ENCODE measurements at places on chromosomes 5 and 9.
A peak's percentile ranks its signal among the peaks of the same experiment; 100 is the strongest.

GRCh38 chr5:91178461-91178860, 204.7 kb downstream of the ARRDC3 start:
- no peak for DNase-seq

- no peak for DNase-seq
These were observed 234.8 kb upstream of the TMEM161B start for GRCh38 chr5:88503406-88503805.

GRCh38 chr5:55847837-55848236, 3.3 kb upstream of the IL31RA start:
- DNase-seq, result no peak

GRCh38 chr5:144142139-144142823, 28.2 kb downstream of the YIPF5 start:
- no peak for DNase-seq

DNA sequence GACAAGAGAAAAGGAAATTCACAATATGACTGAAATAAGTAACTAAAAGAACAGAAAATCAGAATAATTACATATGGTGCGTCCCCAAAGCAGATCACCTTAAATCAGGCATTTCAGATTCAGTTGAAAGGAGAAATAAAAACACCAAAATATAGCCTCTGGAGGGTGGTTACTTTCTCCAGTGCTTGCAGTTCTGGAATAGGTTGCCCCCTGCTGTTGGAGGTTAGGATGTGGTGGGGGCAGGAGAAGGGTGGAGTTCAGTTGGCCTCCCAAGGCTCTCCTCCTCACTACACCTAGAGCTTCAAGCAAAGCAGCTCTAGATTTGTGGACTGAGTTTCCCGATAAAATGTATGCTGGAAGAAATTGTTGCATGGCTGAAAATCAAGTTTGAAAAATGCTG, 338.2 kb upstream of the TLE4 start:
- DNase-seq, result no peak

DNA sequence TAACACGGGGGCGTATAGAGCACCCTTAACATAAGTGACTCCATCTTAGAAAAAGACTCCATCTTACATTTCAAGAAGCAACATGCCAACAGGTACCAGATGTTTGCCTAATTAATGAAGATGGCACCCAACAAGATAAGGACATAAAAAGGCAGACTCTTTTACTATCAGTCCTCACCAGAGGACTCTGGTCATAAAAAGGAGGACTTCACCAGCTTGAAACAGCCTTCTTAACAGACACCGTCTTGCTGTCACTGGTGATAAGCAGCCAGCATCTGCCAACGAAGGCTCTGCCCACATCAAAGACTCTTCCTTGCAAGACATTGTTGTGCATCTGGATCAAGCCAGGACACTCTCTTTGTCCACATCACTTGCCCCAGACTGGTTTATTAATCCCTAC, 80.3 kb downstream of the S1PR3 start:
- no peak for DNase-seq

DNA sequence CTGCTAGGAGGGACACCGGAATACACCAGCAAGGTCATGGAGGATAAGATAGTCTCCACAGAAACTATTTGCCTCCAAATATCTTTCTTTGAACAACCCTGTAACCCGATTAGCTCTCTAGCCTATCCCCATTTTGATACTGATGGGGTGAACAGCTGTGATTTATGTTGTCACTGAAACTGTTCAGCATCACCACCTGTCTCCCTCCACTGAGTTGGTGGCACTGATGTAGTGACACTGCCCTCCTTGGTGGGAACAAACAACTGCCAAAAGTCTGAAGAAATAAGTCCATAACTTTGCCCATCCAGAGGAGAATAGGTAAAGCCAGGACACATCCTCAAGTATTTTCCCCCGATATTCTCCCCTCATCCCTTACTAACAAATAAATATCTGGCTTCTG, 24.3 kb upstream of the KCNV2 start:
- DNase-seq, result no peak

- no peak for DNase-seq
These were observed 257.8 kb downstream of the FSTL4 start for GRCh38 chr5:133354323-133355185.

DNA sequence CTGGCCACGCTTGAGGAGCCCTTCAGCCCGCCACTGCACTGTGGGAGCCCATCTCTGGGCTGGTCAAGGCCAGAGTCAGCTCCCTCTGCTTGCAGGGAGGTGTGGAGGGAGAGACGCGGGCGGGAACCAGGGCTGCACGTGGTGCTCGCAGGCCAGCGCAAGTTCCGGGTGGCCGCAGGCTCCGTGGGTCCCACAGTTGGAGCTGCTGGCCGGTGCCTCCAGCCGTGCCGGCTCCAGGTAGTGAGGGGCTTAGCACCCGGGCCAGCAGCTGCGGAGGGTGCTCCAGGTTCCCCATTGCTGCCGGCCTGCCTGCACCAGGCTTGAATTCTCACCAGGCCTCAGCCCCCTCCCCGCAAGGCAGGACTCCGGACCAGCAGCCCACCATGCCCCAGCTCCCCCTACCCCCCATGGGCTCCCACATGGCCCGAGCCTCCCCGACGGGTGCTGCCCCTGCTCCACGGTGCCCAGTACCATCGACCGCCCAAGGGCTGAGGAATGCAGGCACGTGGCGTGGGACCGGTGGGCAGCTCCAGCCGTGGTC, 192.8 kb upstream of the IZUMO3 start:
- DNase-seq, result no peak

- DNase-seq, result no peak
These were observed 44.9 kb upstream of the RAPGEF6 start for GRCh38 chr5:131679911-131680310.

DNA sequence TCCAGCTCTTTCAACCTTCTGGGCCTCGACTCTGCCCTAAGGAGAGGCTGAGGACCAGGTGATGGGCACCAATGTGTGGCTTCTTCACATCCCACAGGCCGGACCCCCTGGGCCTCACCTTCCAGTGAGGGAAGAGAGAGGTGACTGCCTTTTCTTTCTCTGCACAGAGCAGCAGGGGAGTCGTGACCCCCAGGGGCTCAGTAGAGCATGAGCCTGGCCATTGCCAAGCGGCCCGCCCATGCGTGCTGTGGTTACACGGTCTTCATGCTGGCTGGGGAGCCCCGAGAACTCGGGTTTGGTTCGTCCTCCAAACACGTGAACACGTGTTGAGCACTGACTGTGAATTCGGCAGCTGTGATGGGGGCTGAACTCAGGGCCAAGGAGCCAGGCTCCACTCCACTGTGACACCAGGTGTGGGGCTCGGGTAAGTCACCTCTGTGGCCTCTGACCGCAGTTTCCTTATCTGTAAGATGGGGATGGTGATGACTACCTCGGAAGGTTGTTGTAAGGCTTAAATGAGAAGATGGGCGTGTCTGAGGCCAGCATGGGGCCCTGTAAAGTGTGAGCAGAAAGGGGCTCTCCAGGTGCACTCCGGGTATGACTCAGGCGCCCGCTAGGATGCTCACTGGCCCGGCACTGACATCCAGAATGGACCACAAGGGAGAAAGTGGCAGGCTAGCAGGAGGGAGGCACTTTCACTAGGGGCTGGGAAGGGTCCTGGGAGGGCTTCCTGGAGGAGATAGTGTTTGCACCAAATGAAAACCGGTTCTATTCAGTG, 13.4 kb upstream of the GRHPR start:
- peak; percentile 82 for DNase-seq

- no peak for DNase-seq
These were observed 294.5 kb upstream of the TAS2R1 start for GRCh38 chr5:9924614-9925013.

DNA sequence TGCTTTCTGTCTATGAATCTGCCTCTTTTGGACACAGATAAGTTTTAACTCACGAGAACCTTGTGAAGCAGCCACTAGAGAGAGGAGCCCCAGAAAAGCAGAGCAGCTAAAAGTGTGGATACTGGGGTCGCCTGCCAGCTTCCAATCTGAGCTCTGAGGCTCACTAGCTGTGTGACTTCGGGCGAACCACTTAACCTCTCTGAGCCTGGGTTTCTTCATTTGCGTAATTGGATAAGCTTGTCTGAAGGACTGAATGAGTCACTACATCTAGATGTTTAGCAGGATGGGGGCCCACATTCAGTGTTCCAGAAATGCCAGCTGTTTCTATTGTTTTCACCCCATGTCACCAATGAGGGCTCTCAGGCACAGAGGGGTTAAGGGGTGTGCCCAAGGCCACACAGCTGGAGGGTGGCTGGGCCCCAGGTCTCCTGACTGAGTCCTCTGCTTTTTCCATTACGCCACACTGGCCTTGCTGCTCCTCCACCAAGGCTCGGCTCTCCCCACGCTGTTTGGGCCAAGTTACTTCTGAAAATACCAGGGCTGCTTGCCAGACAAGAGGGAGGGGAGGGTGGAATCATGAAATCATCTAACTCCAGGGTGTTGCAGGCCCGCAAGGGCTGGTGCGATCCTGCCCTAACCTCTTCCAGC, 36.2 kb downstream of the SH3PXD2B start:
- DNase-seq, result no peak

- no peak for DNase-seq
These were observed 140.5 kb downstream of the SLIT3 start for GRCh38 chr5:169160405-169160901.

GRCh38 chr9:32524892-32525708, 896 bp downstream of the RIGI start:
- DNase-seq, result peak; percentile 57

- DNase-seq, result no peak
These were observed 65.1 kb upstream of the IQGAP2 start for GRCh38 chr5:76337953-76338451.

DNA sequence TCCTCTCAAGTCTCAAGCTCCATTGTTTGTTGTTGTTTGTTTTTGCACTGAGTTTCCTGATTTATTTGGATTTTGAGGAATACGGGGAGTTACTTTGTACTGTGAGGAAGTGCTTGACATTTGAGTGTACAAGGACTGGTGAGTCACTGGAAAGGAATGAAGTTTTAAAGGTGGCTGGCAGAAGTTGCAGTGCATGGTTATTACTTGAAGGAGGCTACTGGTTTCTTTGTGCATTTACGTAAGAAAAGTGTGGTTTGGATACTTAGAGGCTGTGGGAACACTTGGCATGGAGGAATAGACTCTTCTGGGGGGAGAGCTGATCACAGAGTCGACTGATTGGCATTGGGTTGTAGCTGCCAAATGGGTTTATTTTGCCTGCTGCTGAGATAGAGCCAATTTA, 919.0 kb downstream of the TAF11L14 start:
- no peak for DNase-seq

DNA sequence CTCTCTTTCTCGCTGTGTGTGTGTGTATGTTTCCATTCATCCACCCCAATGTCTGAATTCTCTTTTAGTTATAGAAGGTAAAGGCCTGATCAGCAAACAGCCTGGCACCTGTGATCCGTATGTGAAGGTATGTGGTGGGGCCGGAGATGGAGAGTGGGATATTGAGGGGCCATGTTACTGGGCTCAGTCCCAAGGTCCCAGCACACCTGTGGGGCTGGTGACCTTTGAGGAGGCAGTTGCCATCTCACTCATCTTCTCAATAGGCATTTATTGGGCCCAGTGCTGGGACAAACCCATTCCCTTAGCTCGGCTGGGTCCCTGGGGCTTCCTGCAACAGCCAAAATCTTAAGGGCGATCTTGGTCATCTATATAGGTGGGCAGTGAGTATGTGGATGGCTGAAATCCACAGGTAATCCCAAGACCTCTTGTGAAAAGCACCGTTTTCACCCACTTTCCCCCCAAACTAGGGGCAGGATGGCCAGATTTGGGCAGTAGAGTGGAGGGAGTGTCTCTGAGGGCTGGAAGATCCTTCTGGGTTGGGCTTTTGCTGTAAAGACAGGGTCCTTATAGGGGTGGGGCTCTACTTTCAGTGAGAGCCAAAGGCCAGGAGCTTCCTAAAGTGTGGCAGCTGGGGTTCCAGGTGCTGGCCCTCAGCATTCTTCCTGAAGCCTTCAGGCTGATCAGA, 19.6 kb downstream of the RGS3 start:
- DNase-seq, result peak; percentile 41

- no peak for DNase-seq
These were observed 85.0 kb upstream of the SSBP2 start for GRCh38 chr5:81835814-81836367.

GRCh38 chr9:37668116-37668601, 17.4 kb downstream of the FRMPD1 start:
- no peak for DNase-seq

DNA sequence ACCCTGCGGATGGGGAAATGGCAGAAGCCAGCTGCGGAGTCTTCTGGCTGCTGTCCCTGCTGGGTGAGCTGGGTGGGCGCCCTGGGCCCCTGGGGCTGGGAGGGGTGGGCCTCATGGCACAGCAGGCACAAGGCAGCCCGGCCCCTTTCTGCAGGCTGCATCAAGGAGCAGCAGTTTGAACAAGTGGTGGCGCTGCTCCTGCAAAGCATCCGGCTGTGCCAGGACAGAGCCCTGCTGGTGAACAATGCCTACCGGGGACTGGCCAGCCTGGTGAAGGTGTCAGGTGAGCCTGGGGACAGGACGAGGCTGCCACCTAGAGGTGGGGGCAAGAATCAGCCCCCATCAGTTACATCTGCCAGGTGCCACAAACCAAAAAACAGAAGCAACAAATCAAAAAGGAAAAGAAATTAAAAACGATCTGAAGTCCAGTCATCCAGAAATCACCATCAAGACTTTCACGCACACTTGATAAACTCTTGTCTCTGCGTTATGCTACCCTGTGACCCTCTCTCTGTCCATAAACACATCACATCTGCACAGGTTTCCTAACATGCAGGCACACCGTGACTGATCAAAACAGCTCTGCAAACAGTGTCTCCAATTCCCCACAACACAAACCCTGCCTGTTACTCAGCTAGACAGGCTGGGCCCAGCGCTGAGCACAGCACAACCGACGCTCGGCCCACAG, 13.9 kb downstream of the REXO4 start:
- peak; percentile 73 for DNase-seq

GRCh38 chr5:136686192-136686872, 321.0 kb upstream of the TRPC7 start:
- no peak for DNase-seq

GRCh38 chr5:40410231-40410861, 269.4 kb upstream of the PTGER4 start:
- DNase-seq, result no peak

- DNase-seq, result peak; percentile 64
These were observed 38.3 kb downstream of the DAPK1 start for GRCh38 chr9:87535817-87536539.

- no peak for DNase-seq
These were observed 806.5 kb downstream of the TLR4 start for GRCh38 chr9:118510711-118511110.

- DNase-seq, result peak; percentile 38
These were observed 171.7 kb downstream of the CACNA1B start for GRCh38 chr9:138049085-138049778.

DNA sequence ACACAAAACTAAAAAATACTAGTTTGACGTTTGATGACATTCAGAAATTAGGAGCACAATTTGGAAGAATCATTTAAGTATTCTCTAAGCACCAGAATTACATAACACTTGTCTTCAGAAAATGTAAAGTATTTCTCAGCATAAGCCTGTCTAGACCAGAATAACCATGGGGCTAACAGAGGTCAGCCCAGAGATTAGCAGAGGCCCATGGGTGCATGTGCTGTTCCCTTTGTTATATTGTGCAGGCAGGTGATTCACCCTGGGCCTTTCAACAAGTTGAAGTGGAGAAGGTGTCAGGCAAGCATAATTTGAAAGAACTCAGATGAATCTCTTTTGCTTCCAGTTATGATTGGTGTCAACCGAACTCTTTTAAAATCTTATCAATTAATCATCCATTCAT, 227.9 kb downstream of the LURAP1L start:
- no peak for DNase-seq
